Suprapubic skin (tissue), 4 donors: ENCODE measurements at places on chromosomes 3 and 15. TPM values are rescaled to one million over a fixed set of nuclear protein-coding genes. Genes with fewer than 3 reads are reported as not detected.

GRCh38 chr15:37516621-37517020, 416.3 kb upstream of the MEIS2 start:
- DNase-seq, result no peak
- no peaks in the 10 kb centered on the region for H3K36me3 ChIP-seq
- no peaks in the 10 kb centered on the region for H3K4me1 ChIP-seq
- H3K27me3 ChIP-seq, result no peaks in the 10 kb centered on the region

DNA sequence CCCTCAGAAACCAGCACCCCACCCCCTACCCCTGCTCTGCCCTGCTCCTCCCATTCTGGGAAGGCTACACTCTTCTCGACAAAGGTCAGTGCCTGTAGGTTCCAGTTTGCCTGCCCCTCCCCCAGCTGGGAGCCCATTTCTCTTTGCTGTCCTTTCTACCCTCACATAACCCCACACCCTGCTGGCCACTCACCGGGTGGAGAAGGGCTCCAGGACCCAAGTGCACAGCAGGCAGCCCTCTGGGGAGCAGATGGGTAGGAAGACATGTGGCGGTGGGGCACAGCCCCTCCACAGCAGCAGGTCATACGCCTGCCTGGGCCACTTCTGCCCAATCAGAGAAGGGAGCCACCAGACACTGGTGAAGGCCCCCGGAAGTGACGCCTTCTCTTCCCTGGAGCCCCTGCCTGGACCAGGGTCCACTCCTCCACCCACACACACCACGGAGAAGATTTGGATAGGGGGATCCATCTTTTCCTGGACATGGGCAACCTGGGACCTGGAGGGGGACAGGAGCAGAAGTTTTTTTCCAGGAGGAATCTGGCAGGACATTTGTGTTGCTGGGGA, at the start of gene THPO:
Gene THPO (minus strand): TSS at position 326 of the 564 bp plus-strand sequence. CDS start 1,948 bp downstream, outside the sequence.
- DNase-seq, result no peak
- H3K4me3 ChIP-seq, result no peak within 1 kb of the TSS

PLA1A gene
- not detected for total RNA-seq

LRRC34 gene
- 0.34 TPM for total RNA-seq

AHSG gene
- total RNA-seq, result not detected
